NCI-H510A treated with DMSO at 0.1 percent for 48 hours (cell line): ENCODE measurements at places on chromosomes 11 and 22.

GRCh38 chr11:126663749-126664592 lies 308.5 kb downstream of the ST3GAL4 start:
- DNase-seq, result no peak

GRCh38 chr11:111499483-111499882 lies 12.7 kb downstream of the BTG4 start:
- no peak for DNase-seq

DNA sequence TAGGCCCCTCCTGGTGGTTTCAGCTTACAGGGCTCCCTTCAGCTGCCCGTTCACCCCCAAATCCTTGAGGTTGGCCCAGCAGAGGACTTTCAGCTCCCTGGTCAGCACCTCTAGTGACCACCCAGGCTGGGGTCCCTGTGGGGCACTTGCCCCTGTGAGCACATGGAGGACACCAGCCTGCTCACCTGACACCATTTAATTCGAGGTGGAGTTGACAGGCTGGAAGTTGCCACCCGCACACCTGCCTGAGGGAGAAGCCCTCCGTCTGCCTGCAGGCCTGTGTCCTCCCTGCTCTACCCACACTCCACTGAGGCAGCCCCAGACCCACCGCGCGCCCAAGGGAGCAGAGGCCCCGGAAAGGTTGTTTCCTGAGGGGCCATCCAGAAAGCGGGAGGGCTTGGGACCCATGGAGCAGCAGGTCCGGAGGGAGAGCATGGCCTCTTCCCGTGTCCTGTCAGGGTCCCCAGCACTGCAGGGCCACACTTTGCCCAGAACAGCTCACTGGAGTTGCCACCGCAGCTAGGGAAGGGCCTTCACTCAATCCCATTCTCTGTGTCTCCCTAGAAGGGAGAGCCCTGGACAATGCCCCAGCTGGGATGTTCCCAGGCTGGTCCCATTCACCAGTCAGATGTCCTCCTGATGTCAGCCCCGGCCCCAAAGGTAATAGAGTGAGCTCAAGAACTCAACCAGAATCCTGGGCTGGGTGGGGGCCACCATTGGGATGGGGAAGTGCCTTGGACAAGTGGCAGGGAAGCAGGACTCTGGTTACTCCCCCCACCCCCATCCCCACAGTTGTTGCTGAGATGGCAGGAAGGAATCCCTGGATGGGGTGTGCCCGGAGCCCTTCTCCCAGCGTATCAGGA lies 82.4 kb downstream of the MED15 start:
- no peak for DNase-seq

- no peak for DNase-seq
Measured at GRCh38 chr11:48110509-48110766, 106.2 kb upstream of the OR4B1 start.

GRCh38 chr11:35711173-35711910 lies 48.8 kb downstream of the TRIM44 start:
- no peak for DNase-seq

GRCh38 chr11:67371911-67372320 lies 1.5 kb downstream of the CLCF1 start:
- DNase-seq, result no peak

DNA sequence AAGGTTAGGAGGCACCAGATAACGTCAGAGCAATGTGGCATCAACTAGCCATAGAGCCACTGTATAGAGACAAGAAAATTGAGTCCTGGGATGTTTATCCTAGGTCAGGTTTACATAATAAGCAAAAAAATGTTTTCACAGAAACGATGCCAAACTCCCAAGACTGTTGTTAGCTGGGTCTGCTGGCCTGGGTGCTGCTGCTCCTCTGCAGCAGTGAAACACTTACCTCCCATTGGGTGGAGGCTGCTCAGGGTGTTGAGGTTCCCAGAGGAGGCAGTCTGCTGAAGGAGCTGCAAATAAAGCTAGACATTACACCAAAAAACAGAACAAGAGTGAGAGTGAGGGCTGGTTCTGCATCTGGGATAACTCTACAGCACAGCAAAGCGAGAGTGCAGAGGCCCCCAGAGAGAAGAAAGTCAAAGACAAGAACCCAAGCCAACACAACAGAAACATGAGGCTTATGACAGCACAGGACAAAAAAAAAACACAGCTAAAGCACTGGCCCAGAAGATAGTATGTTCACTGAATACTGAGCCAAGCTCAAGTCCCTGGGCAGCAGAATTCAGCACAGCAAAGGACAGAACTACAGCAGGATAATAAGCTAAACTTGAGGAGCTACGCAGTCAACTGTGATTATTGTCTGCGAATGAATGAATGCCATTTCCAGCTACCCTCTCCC lies 29.9 kb upstream of the RAPSN start:
- no peak for DNase-seq

GRCh38 chr22:44399906-44400762 lies 87.4 kb upstream of the SHISAL1 start:
- DNase-seq, result no peak

- DNase-seq, result no peak
Measured at GRCh38 chr22:17806437-17806836, 32.2 kb upstream of the BID start.

- peak; percentile 41 for DNase-seq
Measured at GRCh38 chr11:63841554-63841953, 2.6 kb downstream of the MARK2 start.
